Neural cell (in vitro differentiated cells): ENCODE measurements at places on chromosomes 7 and 10. TPM values are rescaled to one million over a fixed set of nuclear protein-coding genes. Genes with fewer than 3 reads are reported as not detected.

Gene LEP
- polyA plus RNA-seq = not detected in 2 replicates

Gene EVX1
- polyA plus RNA-seq = not detected in 2 replicates

Gene CAMK2B
- polyA plus RNA-seq = 67.3 and 96.3 TPM in 2 replicates

Gene ARPC1A
- 137 and 154 TPM in 2 replicates for polyA plus RNA-seq

Gene LRMDA
- polyA plus RNA-seq = 5.6 and 8.4 TPM in 2 replicates

Gene SRRM3
- polyA plus RNA-seq = 34.9 and 36.3 TPM in 2 replicates

Gene TSPAN12
- polyA plus RNA-seq = 2.2 and 3.5 TPM in 2 replicates

Gene LBX1
- 0.08 TPM in 1 of 2 replicates, not detected in the other for polyA plus RNA-seq

Gene CALHM3
- polyA plus RNA-seq = not detected in 2 replicates

Gene GHRHR
- not detected in 2 replicates for polyA plus RNA-seq

Gene NHLRC2
- 11.8 and 13.0 TPM in 2 replicates for polyA plus RNA-seq

Gene ATOH7
- polyA plus RNA-seq = 2.5 and 3.0 TPM in 2 replicates

Gene MRC1
- 0.12 TPM in 1 of 2 replicates, not detected in the other for polyA plus RNA-seq

Gene ANXA8
- polyA plus RNA-seq = not detected in 2 replicates
